ENCODE measurements at places on chromosomes 5 and 9. TPM values are rescaled to one million over a fixed set of nuclear protein-coding genes. Genes with fewer than 3 reads are reported as not detected.

OTULINL gene
- 7.7 TPM for total RNA-seq

FBP2 gene
- not detected for total RNA-seq

GRCh38 chr9:110486218-110486617 is 93.3 kb downstream of the SVEP1 start:
- no peak for DNase-seq

DNA sequence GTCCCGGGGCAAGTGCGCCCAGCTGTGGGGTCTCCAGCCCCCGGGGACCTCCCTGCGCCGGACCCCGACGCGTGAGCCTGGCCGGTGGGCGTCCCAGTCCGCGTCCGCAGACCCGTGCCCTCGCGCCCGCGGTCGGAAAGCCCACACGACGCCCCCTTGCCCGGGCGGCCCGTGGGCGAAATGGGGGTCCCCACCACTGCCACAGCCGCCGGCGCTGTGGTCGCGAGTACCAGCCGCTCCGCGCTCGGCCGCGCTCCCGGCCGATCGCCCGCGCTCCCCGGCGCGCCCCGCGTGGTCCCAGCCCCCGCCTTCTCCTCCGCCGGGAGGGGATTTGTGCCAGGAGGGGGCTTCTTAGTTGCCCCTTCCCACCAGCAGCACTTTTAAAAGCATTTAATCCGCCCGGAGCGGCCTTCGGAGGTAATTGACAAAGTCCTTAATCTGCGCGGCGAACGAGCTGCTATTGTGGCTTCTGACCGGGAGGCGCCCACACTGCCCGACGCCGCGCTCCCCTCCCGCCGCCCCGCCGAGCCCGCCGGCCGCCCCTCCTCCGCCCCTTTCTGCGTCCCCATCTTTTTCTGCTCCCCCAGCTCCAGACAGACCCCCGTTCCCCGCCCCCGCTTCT is 469 bp upstream of the FIBCD1 start:
- peak; percentile 66 for DNase-seq

GRCh38 chr9:14322211-14323082 is 8.5 kb upstream of the NFIB start:
- peak; percentile 89 for DNase-seq

- DNase-seq = no peak
Observed at GRCh38 chr5:134902071-134902801, 2.7 kb upstream of the PCBD2 start.

DNA sequence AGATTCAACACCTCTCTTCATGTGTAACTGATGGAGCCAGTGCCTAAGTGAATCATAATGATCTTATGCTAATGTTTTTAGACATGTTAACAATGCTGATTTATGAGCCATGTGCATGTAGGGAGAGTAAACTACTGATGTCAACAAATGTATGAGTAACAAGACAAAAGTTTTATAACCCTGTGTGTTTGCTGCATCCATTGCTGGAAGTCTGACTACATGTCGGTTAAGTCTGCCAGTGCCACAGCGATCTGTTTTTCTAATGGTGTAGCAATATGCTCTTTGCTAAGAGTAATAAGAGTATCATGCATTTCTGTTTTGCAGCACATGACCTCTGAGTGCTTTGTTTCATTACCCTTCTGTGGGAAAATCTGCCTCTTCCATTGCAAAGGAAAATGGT is 26.4 kb upstream of the TMOD1 start:
- no peak for DNase-seq

DNA sequence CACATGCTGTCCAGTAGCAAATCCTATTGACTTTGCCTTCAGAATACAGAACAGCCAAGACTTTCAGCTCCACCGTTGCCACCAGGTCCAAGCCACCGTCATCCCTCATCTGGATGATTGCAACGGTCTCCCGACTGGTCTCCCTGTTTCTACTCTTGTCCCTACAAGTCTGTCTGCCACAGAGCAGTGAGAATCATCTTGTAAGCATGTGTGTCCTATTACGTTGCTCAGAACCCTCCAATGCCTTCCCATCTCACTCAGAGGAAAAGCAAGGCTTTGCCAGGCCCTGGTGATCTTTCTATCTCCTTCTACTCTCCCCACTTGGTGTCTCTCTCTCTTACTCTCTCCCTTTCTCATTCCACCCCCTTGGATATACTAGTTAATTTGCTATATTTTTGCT is 76.7 kb upstream of the GDNF start:
- no peak for DNase-seq

DNA sequence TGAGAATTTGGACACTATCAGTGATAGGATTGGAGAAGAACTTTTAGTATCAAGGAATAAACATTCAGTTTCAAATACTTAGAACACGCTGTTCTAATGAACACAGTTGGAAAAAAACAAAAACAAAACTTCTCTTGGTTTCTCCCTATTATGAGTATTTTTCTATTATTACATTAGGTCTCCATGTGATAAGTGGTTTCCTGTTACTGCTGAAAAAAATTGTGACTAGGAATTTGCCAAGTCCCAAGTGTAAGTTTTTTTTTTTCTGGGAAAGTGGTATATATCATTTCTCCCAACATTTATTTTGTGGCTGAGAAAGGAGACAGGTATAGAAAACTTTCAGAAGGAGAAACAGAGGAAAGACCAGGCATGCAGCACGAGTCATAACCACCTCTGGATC is 41.1 kb downstream of the PCSK1 start:
- DNase-seq = no peak
